Gastroesophageal sphincter (tissue), 4 donors: ENCODE measurements at places on chromosomes 2 and 18. TPM values are rescaled to one million over a fixed set of nuclear protein-coding genes. Genes with fewer than 3 reads are reported as not detected.

TMEM178A gene
- 14.6 TPM for total RNA-seq

CYP27C1 gene
- total RNA-seq, result 0.16 TPM

CXCR1 gene
- total RNA-seq, result not detected

C2orf15 gene
- not detected for total RNA-seq

RAPGEF4 gene
- 2.5 TPM for total RNA-seq

CHST9 gene
- total RNA-seq, result 0.69 TPM

G6PC2 gene
- total RNA-seq, result not detected

DNA sequence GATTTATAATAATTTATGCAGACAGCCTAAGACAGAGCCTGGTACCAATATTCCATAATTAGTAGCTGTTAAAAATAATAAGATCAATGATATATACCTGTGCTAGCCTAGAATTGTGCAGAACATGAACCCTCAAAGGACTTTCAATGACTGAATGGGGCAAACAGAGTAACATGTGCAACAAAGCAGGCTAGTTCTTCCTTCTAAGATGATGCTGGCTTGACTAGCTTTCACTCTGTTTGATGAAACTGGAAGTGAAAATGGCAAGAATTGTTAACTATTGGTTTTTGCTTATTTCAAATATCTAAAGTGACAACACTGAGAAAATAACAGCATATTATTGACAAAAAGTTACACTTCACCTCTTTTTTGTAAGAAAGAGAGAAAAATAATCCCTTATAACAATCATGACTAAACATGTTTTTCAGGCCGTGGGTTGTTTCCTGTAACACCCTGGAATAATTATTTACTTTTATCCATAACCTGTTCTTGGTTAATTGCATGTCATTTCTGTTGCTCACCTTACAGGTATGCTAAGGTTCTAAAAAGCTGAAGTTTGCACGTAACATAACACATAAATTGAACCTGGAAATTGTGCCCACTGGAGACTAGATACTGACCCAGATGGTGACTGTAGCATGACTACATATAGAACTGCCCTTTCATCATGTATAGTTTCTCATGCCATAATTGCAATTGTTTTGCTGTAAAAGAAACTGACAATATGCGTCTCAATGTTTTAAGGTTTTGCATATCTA lies 108.7 kb downstream of the C18orf54 start:
- ATAC-seq, result no peak

DNA sequence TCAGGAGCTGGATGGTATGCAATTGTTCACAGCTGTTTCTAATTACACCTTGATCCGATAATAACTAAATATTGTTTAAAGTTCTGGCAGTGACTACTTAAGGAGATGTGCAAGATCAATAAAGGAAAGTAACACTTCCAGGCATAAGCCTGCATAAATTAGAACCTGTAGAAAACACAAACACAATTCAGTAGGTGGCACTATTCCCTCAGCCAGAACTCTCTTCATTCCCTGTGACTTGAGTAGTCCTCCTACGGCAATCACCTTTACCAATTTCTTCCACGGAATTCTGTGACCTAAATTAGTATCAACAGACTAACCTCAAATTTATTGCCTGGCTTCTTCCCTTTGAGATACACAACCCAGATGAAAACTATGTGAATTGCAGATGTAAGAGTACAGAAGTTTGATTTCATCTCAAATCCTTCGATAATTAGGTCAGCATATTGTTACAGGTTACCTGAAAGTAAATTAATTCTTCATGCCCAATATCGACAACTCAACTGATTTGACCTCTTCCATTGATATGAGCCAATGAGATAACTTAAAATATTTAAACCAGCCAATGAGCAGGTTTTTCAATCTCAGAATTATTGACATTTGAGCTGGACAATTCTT lies 137.8 kb downstream of the PID1 start:
- no peak for ATAC-seq

- ATAC-seq, result peak; percentile 72
These were observed 116.7 kb upstream of the MGAT5 start for GRCh38 chr2:134137182-134137611.

- no peak for ATAC-seq
These were observed 40.6 kb downstream of the ITGB1BP1 start for GRCh38 chr2:9382604-9383235.

DNA sequence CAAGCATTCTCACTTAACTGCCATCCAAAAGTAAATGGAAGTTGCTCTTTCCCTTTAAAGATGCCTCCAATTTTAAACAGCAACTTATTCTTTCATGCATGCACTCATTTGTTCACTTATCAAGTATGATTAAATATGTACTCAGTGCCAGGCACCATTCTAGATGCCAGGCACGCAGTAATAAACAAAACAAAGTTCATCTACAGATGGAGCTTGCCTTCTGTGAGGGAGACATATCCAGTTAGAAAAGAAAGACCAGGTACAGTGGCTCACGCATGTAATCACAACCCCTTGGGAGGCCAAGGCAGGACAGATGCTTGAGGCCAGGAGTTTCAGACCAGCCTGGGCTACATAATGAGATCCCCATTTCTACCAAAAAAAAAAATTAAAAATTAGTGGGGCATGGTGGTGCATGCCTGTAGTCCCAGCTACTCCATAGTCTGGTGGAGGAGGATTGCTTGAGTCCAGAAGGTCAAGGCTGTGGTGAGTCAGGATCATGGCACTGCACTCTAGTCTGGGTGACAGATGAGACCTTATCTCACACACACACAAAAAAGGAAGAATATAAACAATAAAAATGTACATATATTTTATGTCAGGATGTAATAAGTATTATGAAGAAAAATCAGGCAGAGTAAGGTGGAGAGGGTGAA lies 19.2 kb upstream of the CCDC141 start:
- ATAC-seq, result no peak

- peak; percentile 72 for ATAC-seq
These were observed at the start of gene TMEM237 for GRCh38 chr2:201643216-201643890. TSS of gene TMEM237 (minus strand) at chr2:201643503. CDS start at chr2:201643400, 103 bp downstream.

GRCh38 chr18:40987581-40987980 lies 967.5 kb upstream of the PIK3C3 start:
- no peak for ATAC-seq

- no peak for ATAC-seq
These were observed 107.1 kb downstream of the ABCA12 start for GRCh38 chr2:215031321-215031720.

DNA sequence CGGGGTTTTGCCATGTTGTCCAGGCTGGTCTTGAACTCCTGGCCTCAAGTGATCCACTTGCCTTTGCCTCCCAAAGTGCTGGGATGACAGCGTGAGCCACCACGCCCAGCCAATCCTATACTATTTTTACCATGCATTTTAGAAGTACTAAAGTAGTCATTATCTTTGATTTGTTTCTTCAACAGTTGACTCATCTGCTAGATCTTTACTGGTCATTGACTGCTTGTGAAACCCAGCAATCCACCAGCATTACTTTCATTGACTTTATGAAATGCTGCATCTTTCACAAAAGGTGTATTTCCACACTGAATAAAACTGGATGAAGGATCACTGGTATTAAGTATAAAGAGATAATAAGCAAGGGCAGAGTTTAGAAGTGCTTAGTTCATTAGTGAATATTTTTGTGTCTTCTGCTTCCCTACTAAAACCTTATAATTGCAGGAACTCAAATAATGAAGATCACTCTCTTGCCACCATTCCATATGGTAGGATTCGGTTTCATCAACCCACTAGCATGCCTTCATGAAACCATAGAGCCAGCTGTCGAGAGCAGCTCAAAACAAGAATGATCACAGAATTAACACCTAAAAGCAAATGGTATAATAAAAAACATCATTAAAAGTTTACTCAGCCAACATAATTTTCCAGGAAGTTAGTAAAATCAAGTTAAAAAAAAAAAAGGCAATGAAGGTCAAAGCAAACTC lies 33.1 kb downstream of the IRS1 start:
- ATAC-seq, result no peak

- ATAC-seq, result no peak
These were observed 146.1 kb downstream of the BCL11A start for GRCh38 chr2:60407398-60407797.
